ENCODE measurements at places on chromosomes 11 and 22.
A peak's percentile ranks its signal among the peaks of the same experiment; 100 is the strongest.

- DNase-seq, result no peak
Observed at GRCh38 chr11:19895776-19896175, 183.1 kb downstream of the NAV2 start.

GRCh38 chr11:36404831-36405230 is 105.2 kb downstream of the TRAF6 start:
- DNase-seq, result no peak

DNA sequence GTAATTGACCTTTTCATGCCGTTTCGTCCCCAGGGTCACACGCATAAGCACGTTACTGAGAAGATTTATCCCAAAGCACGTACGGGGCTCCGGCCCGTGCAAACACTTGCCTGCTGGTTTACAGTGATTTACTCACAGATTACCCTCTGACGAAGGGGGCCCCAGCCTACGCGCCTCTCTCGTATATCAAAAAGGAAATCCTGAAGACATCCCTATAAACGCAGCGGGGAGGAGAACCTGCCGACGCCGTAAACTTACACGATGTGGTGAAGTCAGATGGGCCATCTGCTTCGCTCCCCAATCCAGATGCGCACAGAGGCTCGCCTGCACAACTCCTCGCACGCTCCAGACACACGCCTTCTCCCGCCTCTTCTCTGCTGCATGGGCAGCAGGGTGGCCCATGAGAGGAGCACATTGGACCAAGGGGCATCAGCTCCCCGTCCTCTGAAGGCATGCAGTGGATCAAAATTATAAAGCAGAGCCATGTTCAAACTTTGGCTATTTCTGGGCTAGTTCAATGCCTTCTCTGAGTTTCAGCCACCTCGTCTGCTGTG is 123.6 kb downstream of the MN1 start:
- DNase-seq, result peak; percentile 61

- no peak for DNase-seq
Observed at GRCh38 chr22:19496324-19496630, 16.6 kb downstream of the CDC45 start.

DNA sequence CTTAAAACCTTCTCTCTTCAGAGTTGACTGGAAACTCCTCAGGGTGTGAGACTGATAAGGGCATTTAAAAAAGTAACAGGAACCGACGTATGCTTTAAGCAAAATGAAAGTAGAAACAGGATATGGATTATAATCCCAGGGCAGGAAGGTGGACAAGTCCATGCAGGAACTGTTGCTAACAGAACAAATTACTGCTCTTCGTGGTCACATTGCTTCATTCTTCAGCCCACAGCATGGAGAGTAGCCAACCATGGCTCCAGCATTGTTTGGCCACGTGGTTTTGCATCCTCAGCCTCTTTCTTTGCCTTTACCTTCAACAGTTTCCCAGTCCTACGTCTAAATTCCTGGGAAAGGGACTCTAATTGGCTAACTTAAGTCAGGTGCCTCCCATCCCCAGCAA is 563.1 kb upstream of the ISX start:
- no peak for DNase-seq
